ENCODE measurements at places on chromosomes 2 and 18.

DNA sequence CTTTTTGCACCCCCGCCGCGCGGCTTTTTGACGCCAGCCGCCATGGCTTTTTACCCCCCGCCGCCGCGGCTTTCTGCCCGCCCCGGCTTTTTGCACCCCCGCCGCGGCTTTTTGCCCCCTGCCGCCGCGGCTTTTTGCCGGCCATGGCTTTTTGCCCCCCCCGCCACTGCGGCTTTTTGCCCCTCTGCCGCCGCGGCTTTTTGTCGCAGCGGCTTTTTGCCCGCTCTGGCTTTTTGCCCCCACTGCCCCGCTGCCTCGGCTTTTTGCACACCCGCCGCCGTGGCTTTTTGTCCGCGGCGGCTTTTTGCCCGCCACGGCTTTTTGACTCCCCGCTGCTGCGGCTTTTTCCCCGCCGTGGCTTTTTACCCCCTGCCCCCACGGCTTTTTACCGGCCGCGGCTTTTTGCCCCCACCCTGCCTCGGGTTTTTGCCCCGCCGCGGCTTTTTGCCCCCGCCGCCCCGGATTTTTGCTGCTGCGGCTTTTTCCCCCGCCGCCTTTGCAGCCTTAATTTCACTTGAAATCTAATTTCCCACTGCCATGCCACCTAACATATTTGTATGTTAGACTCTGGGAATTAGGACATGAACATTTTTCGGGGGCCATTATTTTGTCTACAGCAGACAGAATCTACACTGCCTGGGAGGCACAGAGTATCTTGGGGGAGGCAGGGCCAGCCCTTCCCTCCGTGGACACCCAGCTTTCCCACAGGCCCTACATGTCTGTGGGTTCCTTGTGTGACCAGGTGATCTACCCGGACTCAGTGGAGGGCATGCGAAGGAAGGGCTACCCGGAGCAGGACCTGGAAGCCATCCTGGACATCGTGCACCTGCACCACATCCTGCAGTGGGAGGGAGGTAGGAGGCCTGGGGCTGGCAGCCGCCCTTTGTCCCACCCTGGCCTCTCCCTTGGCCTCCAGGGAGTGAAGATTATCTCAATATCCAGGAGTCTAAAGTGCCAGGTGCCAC, 3031.0 kb upstream of the TEKT4 start:
- no peak for DNase-seq

DNA sequence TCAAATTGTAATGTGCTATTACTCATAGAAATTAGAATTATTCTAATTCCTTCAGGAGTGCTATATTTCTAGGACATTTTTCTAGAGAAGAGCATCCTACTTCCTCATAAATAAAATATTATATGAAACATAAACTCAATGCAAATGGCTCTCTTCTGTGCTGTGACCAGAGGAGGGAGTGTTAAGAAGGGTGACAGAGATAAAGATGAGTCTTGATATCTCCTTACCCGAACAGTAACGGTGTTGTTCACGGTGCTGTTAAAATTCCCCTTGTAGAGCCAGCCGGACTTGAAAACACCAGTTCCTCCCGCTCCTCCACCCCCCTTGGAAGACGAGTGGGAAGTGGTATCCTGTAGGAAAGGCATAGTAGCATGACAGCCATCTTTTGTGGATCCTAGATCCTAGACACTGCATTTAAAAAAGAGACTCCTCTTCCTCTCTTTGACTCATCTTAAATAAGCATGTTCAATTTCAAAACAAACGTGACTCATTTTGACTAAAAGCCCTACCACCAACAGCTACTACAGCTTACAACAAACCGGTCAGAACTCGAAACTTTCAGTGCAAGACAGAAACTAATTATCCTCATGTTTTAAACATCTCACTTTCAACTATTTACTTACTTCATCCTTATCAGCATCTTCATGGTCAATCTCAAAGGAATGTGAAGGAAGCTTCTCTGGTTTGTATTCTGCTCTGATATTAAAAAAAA, 156.3 kb downstream of the DOCK10 start:
- DNase-seq = no peak

GRCh38 chr2:70094978-70095719, 7.9 kb downstream of the PCBP1 start:
- DNase-seq = peak; percentile 63

DNA sequence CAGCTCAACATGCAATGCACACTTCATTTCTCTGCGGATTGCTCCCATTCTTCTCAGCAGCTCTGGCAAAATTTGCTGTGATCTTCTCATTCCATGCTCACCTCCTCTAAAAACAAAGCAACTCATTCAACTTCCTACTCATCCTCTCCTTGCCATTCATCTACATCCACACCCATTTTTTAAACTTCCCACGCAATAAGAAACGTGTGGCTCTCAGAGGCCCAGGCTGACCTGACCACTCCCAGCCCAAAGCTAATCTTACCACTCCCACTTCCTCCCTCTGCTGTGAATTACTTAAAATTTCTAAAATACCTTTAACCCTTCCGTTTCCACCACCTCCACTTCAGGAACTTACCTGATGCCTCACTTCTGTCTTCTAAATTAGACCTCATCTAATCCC, 15.2 kb downstream of the ABCB11 start:
- no peak for DNase-seq

GRCh38 chr18:36901277-36901701, 72.4 kb downstream of the KIAA1328 start:
- no peak for DNase-seq

DNA sequence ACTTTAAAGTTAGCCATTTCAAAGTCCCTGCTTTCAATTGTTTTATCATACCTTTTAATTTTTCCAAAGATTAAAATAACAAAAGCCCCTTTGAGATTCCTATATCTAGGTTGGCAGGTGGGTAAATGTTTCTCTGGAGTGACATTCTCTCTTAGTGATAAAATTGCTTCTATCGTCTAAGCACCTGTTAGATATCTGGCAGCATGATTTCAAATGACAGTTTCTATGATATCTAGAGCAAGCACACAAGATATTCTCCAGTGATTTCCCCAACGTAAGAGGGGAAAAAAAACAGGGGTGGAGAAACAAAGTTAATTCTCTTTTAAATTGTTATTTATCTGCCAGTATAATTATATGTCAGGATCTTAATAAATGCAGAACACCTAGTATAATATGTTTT, 610.2 kb downstream of the DSC3 start:
- no peak for DNase-seq

DNA sequence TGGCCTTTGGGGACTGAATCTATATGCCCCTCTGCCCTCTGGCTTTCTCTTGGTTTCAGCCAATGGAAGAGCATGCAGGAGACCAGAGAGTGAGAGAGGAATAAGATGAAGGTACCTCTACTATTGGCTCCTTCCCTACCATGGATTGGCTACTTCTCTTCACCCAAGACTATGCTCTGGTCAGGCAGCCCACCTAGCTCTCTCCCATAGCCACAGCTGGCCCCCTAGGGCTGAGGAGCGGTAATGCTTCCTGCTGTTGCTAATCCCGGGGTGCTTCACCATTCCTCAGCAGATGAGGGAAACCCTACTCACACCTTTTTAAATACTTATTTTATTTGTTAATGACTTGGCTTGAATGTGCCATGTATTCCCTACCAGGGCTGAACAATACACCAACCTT, 142.4 kb downstream of the MREG start:
- no peak for DNase-seq

- DNase-seq = no peak
These were observed 387.1 kb downstream of the RND3 start for GRCh38 chr2:150100336-150100735.

- no peak for DNase-seq
These were observed 287.0 kb downstream of the SLC8A1 start for GRCh38 chr2:40164736-40165508.

- no peak for DNase-seq
These were observed 64.5 kb downstream of the ANKRD44 start for GRCh38 chr2:197245829-197246804.

DNA sequence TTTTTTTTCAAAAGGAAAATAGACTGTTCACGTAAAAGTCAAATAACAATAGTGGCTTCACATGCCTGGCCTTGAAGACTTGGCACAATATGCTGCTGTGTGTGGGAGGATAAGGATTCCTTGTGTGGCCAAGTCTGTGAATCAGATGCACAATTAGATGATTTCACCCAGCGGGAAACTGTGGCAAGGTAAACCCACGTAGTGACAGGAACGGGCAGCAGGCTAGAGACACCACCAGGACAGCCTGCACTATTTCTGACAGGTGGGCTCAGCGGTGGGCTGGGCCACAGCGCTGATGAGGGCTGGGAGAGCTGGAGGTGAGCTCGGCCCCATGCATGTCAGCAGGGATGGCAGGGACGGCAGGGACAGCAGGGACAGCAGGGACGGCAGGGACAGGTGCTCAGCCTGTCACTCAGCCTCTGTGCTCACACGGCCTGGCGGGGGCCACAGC, 21.6 kb downstream of the SNORC start:
- no peak for DNase-seq

DNA sequence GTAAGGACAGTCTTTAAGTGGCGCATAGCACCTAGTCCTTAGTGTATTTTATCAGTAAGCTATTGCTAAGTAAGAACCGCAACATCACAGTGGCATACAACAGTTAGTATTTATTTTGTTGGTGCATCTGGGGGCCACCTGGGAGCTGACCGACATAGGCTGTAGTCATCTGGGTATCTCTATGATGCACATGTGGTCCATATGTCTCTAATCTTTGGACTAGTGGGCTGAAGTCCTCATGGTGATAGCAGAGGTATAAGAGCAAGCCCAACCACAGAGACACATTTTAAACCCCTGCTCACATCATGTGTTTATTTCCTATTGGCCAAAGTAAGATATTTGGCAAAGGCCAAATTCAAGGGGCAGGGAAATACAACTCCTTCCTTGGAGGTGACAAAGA, 2.9 kb downstream of the CAMKMT start:
- no peak for DNase-seq

- no peak for DNase-seq
These were observed 46.6 kb downstream of the CDK15 start for GRCh38 chr2:201852878-201853415.

DNA sequence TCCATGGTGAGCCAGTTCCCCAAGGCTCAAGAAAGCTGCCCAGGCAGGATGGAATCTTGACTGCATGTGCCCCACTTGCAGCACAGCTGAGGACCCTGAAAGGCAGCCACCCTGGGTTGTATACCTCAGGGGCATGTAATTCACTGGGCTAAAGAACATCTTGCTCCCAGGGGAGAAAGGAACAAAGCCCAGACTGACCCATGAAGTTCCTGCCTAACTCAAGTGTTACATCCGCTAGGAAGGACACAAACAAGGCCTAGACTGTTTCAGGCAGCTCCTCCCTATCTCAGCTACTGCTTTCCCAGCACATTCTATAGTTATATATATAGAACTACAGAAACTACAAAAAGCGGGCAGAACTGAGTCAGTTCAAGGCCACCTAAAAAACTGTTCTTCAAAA, 69.0 kb downstream of the RBM43 start:
- DNase-seq = no peak

- DNase-seq = peak; percentile 18
These were observed 41.5 kb upstream of the GPC1 start for GRCh38 chr2:240393831-240394410.

DNA sequence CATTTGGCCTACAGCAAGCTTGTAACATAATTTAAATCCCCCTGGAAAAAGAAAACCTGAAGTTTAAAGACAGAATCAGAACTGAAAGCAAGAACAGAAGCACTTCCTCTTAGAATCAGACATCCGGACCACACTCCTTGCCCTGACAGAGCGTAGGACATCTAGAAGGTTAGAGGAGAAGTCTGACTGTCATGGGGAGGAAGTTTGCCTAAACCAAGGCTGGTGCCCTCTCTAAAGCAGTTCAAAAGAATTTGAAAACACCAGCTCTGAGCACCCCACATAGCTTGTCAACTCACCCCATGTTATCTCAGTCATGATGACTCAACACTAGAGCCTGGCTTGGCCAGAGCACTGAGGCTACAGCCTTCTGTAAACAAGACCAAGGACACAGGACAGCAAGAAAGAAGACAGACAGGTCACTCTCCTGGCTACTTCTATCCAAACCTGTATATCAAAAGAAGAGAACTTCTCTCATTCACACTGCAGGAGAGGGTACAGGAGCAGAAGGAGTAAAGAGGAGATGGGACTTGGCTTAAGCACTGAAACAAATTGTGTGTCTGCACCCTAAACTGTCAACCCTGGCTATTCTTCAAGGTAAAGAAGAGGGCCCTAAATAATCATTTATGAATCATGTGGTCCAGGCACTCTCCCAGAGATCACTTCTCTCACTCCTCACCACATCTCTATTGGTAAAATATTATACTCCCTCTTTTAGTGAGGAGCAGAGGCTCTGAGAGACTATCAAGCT, 198.6 kb downstream of the MEMO1 start:
- DNase-seq = no peak

DNA sequence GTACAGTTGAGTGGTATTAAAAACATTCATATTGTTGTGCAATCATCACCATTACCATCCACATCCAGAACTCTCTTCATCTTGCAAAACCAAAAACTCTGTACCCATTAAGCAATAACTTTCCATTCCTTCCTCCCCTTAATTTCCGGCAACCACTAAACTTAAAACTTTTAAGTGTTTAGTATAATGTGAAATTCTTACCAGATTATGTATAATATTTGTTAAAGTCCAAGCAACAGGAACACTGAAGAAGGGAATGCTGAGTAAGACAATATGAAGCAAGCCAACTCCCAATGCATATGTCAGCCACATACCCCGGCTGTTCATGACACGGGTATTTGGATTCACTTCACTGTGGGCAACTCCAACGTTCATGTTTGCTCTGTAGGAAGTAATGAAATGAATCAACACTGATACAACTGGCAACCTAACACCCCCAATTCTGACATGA, 1.9 kb downstream of the ORMDL1 start:
- DNase-seq = no peak

DNA sequence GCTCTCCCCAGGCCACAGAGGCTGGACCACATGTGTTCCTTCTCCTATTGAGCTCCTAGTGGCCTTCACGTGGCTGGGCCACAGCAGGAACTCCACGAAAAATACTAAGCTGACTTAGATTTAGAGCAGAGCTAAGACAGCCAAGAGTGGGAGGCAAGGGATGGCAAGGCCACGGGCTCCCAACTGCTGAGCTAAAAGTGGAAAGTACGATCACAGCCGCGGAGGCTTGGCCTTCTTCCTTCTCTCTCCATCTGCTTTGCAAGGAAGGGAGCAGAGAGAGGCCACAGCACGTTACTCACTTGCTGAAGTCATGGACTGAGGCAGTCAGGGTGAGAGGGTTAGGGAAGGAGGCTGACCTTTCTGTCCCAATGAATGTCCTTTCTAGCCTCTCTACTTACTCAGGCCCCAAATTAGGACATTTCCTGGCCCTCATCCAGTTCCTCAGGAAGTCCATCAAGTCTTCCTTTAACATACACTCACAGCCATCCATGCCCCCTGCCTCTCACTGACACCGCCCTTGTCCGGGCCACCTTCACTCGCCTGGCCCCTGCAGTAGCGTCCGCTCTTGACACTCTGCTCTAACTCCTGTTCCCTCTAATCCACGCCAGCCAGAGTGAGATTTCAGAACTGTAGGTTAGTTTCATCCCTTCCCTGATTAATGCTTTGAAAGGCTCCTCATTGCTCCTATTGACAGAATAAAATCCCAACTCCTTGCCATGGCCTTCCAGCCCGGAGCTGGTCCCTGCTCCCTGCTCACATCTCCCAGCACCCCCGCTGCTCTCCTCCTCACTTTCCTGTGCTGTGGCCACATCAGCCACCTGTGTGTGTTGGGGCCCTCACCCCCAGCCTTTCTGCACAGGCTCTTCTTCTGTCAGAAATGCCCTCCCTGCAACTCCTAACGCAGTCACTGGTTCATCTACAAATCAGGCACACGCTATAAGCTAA, 204.2 kb downstream of the CYP26B1 start:
- peak; percentile 66 for DNase-seq
